ENCODE measurements at places on chromosomes 13 and 19.
A peak's percentile ranks its signal among the peaks of the same experiment; 100 is the strongest.

DNA sequence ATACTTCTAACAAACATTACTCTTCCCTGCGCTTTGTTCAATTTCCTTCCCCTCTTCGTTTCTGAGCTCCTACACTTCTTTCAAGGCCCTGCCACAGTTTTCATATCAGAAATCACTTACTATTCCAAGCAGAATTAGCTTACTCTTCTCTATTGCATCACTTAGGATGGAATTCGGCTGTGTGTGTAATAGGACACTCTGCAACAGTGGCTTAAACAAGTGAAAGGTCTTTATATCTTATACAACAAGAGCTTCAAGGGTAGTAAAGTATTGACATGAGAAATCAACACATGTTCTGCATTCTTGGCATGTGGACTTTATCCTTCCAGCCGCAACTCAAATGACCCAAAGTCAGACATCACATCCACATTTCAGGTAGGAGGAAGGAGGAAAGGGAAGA, 279.6 kb downstream of the PCDH20 start:
- DNase-seq, result no peak

DNA sequence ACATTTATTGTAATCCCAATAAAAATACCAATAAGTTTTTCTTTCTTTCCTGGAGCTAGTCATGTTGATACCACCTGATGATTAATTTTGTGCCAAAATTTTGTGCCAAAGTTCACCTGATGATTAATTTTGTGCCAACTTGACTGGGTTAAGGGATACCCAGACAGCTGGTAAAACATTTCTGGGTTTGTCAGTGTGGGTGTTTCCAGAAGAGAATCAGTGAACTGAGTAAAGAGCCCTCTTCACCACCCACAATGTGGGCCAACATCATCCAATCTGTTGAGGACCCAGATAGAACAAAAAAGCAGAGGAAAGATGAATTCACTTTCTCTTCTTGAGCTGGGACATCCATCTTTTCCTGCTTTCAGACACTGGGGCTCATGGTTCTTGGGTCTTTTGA, 292.9 kb downstream of the LMO7 start:
- no peak for DNase-seq

DNA sequence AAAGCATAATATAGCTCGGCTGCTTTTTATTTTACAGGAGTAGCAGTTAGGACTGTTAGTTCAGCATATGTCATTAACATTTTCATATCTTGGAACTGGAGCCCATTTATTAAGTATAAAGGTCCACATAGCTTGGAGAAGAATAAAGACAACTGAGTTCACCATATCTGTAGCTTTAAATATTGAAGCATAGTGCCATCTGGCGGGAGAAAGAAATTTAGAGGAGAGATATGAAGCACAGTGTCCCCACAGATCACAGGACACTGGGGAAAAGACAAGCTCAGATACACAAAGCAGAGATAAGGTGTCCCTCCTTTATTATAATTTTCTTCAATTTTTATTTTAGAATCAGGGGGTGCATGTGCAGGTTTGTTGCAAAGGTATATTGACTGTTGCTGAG, 104.7 kb upstream of the FREM2 start:
- DNase-seq, result no peak

GRCh38 chr13:29227576-29227975, 367.9 kb downstream of the SLC7A1 start:
- DNase-seq, result no peak

- peak; percentile 65 for DNase-seq
Measured at GRCh38 chr19:2060884-2061494, 9.9 kb upstream of the MKNK2 start.

GRCh38 chr13:22064854-22065620, 394.2 kb downstream of the FGF9 start:
- no peak for DNase-seq

- DNase-seq, result no peak
Measured at GRCh38 chr13:68078469-68078868, 848.3 kb upstream of the PCDH9 start.

DNA sequence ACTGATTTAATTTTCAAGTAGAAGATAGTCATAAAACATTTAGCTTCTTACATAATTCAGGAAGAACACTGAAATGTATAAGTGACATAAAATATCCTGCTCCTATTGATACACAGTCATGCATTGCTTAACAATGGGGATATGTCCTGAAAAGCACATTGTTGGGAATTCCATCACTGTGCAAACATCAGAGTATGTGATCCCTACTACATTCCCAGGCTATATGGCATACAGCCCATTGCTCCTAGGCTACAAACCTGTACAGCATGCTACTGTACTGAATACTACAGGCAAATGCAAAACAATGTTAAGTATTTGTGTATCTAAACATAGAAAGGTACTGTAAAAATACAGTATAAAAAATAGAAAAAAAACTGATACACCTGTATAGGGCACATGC, 723.9 kb upstream of the ARGLU1 start:
- DNase-seq, result no peak

- DNase-seq, result no peak
Measured at GRCh38 chr13:58087566-58087965, 456.0 kb downstream of the PCDH17 start.

DNA sequence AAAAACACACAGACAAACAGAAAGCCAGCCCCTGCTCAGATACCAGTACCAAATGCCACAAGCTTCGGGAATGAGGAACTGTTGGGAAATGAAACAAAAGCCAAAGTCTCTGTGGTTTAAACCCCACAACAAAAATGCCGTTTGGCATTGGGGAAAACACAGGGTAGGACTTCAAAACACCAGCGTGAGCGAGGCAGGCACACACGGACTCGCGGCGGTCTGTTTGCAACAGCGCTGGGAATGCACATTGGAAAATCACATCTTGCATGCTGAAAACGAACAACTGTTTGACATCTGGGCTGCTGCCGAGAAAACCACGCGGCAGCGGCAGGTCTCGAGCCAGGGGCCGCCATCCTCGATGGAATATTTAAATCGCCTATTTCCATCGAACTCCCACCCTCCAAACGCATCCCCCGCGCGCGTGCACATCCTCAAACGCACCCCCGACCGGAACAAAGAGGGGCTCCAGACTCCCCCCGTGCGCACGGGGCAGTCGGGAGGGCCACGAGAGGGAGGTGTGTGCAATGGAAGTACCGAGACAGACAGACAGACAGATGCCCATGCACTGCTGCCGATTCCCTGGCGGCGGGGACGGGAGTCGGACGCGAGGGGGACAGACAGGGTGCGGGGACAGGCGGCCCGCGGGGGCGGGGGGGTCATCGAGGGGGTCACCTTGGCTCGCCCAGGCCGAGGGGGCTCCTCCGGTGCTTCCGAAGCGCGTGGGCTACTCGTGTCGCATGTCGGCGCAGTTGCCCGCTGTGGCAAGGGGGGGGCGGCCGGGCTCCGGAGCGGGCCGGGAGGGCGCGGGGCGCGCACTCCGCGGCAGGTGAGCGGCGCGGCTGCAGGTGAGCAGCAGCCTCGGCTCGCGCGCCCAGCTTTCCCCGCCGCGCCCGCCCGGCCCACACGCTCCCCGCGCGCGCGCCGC, at the start of gene GPR12:
GPR12 (minus strand) TSS at position 880 of the 925 bp plus-strand sequence. CDS start 959 bp downstream, outside the sequence.
- no peak for DNase-seq

DNA sequence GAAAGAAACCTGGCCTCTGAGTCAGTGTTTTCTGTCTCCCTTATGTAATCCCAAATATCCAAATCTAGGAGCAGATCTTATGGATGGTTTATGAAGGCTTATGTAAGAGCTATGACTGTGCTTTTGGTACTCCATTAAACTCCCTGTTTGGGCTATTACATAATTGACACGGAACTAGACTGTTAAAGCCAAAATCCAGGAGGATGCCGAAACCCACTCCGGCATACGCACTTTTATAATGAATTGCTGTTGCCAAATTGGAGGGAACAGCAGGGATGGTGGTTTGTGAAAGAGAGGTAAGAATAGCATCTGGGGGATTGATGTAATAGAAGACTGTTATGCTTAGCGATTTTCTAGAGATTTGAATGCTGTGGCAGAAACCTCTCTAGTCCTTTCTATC, 2.0 kb downstream of the MTUS2 start:
- DNase-seq, result no peak

- DNase-seq, result no peak
Measured at GRCh38 chr13:60260440-60260839, 96.7 kb upstream of the DIAPH3 start.

DNA sequence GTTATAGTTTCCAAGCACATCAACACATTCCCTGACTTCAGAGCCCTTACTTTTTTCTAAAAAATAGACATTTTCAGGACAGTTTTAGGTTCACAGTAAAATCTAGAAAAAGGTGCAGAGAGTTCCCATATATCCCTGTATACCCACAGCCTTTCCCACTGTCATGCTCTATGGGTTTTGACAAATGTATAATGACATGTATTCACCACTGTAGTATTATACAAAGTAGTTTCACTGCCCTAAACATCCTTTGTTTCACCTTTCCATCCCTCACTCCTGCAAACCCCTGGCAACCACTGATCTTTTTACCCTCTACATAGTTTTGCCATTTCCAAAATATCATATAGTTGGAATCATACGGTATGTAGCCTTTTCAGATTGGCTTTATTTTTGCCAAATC, 15.6 kb downstream of the NAA16 start:
- no peak for DNase-seq

DNA sequence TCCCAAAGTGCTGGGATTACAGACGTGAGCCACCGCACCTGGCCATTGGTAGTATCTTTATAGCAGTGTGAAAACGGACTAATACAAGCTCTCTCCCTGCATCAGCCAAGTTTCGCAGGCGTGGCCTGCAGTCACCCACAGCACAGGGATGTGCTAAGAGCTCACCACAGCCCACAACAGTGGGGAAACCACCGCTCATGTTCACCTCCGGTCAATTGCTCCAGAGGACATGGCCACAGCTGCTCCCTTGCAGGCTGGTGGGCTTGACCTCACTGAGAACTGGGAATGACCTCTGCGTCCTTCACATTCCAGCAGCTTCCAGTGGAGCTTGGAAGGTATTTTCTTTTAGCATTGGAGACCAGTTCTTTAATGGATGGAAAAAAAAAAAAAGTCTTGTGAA, 156.4 kb downstream of the KCTD15 start:
- DNase-seq, result no peak

- peak; percentile 82 for DNase-seq
Measured at GRCh38 chr19:45455707-45456499, 11.9 kb upstream of the FOSB start.

DNA sequence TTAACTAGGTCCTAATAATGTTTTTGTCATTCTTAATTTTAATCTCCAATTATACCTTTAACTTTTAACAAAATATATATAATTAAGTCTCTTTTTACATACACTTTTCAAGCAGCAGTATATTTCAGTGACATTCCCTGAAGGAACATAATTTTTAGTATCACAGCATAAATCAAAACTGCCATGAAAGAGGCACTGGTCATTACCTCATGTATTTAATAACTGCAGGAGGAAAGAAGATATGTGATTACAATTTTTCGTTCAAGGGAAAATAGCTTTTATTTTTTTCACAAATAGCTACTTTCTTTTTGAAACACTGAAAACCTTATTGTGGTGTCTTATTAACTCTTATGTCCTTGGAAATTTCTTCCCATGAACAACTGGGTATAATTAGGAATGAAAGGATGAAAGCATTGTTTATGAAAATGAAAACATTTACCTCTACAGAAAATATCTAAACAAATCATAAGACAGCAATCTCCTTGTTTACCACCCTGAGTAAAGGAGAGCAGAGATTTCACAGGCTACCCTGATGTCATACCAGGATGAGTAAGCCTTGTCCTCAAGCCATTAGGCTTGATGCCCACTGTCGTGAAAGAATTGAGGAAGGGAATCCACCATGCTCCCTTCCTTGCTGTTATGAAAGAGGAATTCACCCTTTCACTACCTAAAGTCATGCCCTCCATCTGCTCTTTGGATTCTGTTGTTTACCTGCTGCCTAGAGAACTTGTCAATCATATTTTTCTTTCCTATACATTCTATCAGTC, 877.2 kb upstream of the PCDH20 start:
- DNase-seq, result no peak

DNA sequence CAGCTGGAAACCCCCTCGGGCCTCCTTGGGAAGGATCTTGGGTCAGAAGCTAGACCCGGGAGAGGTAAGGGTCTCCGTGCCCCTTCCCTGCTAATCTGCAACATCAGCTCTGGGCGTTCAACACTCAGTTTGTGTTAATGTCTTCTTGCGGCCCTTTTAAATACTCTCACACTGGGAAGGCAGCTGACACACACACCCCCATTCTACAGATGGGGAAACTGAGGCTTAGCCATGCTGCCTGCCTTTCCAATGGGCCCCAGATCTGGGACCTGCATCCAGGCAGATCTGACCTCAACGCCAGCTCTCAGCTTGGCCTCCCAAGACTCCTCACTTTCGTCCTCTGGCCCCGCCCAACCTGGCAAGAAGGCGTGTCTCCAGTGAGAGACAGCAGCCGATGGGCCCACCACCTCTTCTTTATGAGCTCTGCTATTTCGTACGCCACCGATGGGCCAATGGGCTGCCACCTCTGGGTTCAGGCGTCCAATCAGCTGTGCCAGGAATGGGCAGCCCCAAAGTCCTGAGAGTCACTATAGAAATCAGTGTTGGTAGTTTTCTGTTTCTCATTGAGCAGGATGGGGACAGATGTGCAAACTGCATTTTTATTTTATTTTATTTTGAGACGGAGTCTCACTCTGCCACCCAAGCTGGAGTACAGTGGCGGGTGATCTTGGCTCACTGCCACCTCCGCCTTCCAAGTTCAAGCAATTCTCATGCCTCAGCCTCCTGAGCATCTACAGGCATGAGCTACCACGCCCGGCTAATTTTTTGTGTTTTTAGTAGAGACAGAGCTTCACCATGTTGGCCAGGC, 43.8 kb downstream of the DNM2 start:
- no peak for DNase-seq

DNA sequence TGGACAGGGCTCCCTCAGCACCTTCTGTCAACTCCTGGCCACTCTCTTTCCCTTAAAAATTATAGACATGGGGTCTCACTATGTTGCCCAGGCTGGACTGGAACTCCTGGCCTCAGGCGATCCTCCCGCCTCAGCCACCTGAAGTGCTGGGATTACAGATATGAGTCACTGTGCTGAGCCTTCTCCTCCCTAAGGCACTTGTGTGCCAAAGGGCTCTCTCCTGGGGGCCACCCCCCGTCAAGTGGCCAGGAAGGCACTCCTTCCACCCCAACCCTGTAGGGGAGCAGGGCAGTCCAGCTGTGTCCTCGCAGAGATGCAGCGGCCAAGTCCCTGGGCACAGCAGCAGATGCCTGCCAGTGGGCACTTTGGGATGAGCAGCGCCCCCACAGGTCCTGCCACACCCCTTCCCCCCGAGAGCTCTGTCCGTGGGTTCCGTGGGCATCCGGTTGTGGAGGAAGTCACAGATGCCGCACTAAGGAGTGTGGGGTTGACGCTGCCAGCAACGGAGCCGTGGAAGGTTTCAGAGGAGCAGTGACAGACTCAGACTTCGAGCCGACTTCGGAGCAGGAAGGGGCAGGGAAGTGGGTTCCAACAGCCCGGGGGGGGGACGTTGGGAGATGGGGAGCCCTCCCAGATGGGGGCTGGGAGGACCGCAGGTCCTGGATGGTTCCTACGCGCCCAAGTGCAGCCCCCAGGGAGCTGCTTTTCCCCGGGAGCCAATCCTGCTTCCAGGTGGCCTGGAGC, 3.3 kb upstream of the UQCR11 start:
- peak; percentile 43 for DNase-seq

Data from stimulated activated CD8-positive, alpha-beta memory T cell treated with anti-CD3 and anti-CD28 coated beads, Interleukin-4, amount 100 ng/mL, for 48 hours (primary cell).